CD4-positive, alpha-beta T cell (primary cell): ENCODE measurements at places on chromosomes 4 and X. TPM values are rescaled to one million over a fixed set of nuclear protein-coding genes. Genes with fewer than 3 reads are reported as not detected.

EGFL6 gene
- total RNA-seq = not detected

PAGE2 gene
- not detected for total RNA-seq

MAGEA8 gene
- total RNA-seq = not detected

ZNF827 gene
- total RNA-seq = 13.7 TPM
